ENCODE measurements at places on chromosomes 16 and 17. TPM values are rescaled to one million over a fixed set of nuclear protein-coding genes. Genes with fewer than 3 reads are reported as not detected.

Gene MFAP4
- 324 TPM for polyA plus RNA-seq

GRCh38 chr17:489758-490329 lies 137.2 kb upstream of the RPH3AL start:
- DNase-seq: peak; percentile 76

DNA sequence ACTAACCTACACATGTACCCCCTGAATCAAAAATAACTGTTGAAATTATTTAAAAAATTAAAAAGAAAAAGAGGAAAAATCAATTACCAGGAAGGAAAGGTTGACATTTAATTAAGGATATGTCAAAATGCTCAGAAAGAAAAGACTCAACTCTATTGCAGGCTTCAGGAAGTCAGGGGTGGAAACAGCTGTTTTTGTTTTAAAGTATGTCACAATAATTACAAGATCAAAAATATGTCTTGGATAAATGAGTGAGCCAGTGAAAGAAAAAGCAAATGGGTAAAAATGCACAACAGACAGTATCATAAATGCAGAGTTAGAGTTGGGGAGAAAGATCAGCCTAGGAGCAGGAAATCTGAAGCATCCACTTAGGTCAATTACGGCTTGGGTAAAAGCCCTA lies 146.0 kb downstream of the CDH11 start:
- DNase-seq: no peak

DNA sequence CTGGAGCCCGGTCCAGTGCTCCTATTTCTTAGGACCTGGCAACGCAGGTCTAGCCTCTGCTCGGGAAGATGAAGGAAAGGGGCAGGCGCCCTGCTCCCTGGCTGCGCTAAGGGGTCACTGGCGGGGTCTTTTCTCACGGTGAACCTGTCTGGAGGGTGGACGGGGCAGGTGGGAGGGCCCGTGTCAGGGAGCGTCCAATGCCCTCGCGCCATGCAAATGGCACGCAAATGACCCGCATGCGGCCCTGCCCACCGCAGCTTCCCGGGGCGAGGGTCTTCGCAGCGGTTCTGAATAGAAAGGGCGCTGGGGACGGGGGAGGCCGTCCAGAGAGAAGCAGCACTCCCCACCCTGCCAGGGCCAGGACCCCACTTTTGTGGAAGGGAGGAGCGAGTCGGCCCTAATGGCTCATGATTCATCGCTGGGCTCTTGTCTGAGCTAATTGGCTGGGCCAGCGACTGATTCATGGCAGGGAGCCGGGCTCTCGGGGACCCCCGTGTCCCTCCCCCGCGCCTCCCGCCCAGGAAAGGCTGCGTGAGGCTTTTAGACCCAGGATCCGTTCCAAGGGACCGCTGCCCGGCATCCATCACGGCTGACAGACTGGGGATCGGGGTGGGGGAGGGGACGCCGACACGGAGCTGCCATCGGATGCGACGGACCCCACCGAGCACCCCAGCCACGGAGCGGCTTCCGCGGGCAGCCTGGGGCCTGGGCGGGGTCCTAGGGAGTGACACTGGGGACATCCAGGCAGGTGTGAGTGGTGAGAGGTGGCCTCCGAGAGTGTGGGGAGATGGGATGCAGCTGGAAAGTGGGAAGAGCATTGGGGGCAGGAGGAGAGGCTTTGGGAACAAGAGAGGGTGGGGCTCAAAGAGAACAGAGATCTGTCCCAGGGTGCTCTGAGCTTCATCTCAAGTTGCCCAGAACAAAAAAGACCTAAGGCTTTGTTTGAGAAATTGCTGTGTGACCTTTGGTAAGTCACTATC lies 25.0 kb upstream of the NGFR start:
- DNase-seq: no peak

- DNase-seq: no peak
Measured at GRCh38 chr17:35713069-35713728, 18.2 kb upstream of the RASL10B start.

Measured in aorta (tissue), 5 donors.